ENCODE measurements at places on chromosomes 5 and 9.

- no peak for DNase-seq
These were observed 51.4 kb downstream of the PFDN1 start for GRCh38 chr5:140251527-140251973.

DNA sequence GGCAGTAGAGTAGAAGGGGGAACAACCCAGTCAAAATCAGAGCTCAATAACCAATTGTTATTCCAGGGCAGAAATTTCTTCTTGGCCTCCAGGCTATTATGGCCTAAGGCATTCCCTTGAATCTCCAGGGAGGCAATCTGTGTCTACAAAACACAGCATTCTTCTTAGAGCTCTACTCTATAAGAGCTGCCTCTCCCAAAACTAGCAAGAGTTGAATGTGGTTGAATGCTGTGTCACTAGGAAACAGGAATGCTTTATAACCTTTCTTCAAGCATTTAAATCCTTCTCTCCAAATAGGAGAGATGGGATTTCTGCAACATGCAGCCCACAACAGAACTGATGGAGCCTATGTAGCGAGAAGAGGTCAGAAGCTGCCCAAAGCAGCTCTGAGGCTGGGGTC, 97.1 kb upstream of the APC start:
- DNase-seq: no peak

DNA sequence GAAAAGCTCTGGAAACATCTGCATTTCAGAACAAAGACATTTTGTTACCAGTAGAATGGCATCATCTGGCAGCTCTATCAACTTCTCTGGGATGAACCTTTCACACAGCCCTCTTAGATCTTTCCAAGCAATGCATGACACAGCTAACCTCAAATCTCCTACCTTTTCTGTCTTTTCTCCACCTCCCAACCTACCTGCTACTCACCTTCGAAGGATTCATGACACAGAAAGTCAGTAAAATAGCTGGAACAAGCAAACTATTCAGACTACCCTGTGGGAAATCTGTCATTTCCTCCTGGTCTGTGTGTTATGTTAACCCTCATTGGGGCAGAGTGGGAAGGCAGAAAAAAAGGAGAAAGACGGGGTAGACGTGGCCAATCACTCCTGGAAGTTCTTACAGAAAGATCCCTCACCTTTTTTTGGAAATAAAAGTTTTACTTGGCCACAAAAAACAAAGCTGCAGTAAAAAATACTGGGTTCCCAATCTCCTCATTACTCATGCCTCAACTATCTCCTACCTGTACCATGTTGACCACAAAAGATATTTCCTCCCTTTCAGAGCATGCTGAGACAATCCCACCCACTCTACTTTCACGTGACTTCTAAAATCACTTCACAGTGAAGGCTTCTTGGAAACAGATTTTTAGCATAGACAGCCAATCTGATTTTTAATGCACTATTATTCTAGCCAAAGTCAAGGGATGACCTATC, 362.1 kb upstream of the RFX3 start:
- DNase-seq: no peak

DNA sequence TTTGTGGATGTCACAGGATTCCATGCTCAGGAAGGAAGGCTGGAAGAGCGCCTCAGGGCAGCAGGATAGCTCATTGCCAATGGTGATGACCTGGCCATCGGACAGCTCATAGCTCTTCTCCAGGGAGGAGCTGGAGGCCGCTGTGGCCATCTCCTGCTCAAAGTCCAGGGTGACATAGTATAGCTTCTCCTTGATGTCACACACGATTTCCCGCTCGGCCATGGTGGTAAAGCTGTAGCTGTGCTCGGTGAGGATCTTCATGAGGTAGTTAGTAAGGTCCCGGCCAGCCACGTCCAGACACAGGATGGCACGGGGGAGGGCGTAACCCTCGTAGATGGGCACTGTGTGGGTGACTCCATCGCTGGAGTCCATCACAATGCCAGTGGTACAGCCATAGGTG, 24.3 kb upstream of the RAPGEF6 start:
- DNase-seq: no peak

DNA sequence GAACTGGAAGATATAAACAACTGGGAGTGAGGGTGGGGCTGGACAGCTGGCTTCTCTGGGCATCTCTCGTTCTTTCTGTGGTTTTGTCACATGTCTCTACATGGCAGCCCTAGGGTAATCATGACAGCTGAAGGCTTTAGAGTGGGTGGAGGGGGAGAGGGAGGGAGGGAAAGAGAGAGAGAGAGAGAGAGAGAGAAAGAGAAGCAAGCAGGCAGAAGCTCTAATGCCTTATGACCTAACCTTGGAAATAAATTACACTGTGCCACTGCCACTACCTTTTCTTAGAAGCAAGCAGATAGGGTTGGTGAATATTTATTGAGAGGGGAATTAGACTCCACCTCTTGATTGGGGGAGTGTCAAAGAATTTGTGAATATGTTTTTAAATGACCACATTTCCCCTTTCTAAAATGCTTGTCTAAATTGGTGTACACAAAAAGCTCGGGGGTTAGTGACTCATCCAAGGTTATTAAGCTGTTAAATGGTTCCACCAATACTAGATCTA, 2.6 kb upstream of the DAPK1 start:
- no peak for DNase-seq

DNA sequence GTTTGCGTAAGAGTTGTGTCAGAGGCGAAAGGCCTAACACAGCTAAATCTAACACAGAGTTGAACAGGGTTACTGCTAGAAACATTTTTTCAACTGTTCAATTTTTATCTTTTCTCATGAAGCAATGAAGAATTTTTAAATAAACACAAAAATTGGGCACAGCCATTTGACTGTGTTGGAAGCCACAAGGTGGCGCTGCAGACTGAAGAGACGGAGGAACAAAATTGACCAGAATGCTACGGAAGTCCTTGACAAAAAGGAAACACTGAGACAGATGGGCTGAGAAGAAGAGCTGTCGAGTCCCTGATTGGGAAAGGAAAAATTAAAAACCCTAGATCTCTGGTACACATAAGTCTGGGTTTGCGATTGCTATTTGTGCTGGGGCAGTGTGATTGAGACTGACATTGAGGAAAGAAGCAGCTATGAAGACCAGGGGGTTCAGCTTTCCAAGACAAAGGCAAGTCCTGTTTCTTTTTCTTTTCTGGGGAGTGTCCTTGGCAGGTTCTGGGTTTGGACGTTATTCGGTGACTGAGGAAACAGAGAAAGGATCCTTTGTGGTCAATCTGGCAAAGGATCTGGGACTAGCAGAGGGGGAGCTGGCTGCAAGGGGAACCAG, at the start of gene PCDHB9:
Gene PCDHB9, plus strand, starts transcription at position 265 of the 616 bp plus-strand sequence. Its CDS starts 158 bp downstream, at position 423.
- no peak for DNase-seq

GRCh38 chr9:135329571-135330306, 149.8 kb upstream of the PPP1R26 start:
- DNase-seq: no peak
